ENCODE measurements at places on chromosomes 16 and 17.

- DNase-seq = no peak
These were observed 585 bp upstream of the KRT36 start for GRCh38 chr17:41490000-41490990.

GRCh38 chr17:27535975-27536374 lies 79.7 kb downstream of the KSR1 start:
- DNase-seq = no peak

GRCh38 chr16:53052519-53053501 lies at the start of gene CHD9NB:
TSS of gene CHD9NB (minus strand) at chr16:53052897. CDS start at chr16:53044158, 8,739 bp downstream.
- no peak for DNase-seq

DNA sequence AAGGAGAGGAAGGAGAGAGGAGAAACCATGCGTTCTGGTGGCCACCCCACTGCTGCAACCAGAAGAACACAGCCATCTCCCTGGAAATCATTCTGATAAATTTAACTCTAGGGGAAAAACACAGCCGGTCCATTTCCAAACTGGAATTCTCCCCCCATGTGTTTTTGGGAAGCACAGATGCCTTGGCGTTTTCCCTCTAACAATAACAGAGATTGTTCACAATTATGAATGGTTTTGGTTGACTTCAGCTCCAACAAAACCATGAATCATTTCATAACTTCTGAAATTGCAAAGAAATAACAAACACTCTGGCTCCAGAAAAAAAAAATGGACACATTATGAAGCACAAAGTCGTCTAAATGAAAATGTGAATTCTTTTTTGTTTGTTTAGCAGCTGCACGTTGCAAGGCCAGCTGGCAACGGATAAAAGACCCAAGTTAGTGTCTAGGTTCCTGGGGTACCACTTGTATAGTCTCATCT lies 46.2 kb downstream of the GNAO1 start:
- DNase-seq = no peak

GRCh38 chr17:50547736-50548083 lies 736 bp downstream of the SPATA20 start:
- no peak for DNase-seq

GRCh38 chr17:20191056-20191455 lies 181.9 kb downstream of the SPECC1 start:
- DNase-seq = no peak

- no peak for DNase-seq
These were observed 18.2 kb downstream of the DDX42 start for GRCh38 chr17:63792055-63792729.
